ENCODE measurements at places on chromosomes 1 and 21.

DNA sequence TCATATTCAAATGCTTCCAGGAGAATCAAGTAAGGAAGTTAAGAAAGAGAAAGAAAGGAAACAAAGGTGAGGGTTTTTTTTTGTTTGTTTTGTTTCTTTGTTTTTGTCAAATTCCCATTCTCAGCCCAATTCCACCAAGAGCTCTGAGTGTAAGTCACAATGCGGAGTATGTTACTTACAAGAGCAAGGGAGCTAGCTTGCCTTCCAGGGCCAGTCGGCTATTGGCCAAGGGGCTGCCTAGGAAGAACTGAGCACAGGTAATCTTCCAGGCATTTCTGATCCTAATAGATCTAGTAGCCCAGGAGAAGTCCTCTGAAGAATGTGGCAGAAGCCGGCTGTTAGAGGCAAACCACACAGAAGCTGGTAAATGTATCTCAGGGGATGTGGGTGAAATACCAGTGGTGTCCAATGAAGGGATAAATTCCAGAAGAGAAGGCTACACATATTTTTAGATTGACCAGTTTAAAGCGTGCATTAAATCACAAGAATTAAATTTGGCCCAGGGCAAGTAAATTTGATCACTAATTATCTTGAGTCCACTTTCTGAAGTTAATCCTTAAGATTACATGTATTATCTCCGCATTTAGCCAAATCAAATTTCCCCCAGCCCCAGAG, 239.6 kb upstream of the ADAMTS5 start:
- no peak for DNase-seq

GRCh38 chr1:161374373-161374772, 6.7 kb upstream of the CFAP126 start:
- DNase-seq: no peak

DNA sequence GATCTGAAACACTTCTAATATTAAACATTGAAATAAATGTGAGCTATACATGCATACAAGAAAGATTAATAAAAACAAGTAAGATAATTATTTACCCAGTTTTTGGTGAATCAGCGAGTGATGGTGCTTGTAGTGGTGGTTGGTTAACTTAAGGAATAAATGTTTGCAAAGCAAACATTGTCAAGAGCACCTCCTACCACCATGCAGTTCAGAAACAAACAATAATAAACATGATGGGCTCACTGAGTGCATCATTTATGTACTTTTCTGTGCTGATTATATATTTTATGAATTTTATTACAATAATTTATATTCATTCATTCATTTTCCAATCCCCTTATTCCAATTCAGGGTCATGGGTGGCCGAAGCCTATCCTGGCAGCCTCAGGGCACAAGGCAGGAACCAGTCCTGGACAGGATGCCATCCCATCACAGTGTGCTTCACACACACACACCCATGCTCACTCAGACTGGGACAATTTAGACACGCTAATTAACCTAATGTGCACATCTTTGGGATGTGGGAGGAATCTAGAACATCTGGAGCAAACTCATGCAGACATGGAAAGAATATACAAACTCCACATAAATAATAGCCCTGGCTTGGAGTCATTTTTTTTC, 57.8 kb downstream of the ZMYM4 start:
- no peak for DNase-seq

DNA sequence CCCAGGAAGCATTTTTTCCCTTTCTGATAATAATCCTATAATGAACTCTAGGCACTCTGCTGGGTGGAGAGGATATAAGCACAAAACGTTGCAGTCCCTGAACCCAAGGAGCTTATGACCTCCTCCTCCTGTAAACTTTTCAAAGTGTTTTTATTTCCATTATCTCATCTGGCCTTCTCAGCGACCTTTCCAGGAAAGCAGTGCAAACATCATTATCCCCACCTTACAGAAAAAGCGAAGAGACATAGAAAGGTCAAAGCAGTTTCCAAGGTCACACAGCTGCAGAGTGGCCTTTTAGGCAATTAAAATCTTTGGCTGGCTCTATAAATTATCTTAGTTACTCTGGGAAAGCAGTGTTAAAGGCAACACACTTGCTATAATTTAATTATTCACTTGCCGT, 63.8 kb downstream of the OLFML3 start:
- DNase-seq: no peak

DNA sequence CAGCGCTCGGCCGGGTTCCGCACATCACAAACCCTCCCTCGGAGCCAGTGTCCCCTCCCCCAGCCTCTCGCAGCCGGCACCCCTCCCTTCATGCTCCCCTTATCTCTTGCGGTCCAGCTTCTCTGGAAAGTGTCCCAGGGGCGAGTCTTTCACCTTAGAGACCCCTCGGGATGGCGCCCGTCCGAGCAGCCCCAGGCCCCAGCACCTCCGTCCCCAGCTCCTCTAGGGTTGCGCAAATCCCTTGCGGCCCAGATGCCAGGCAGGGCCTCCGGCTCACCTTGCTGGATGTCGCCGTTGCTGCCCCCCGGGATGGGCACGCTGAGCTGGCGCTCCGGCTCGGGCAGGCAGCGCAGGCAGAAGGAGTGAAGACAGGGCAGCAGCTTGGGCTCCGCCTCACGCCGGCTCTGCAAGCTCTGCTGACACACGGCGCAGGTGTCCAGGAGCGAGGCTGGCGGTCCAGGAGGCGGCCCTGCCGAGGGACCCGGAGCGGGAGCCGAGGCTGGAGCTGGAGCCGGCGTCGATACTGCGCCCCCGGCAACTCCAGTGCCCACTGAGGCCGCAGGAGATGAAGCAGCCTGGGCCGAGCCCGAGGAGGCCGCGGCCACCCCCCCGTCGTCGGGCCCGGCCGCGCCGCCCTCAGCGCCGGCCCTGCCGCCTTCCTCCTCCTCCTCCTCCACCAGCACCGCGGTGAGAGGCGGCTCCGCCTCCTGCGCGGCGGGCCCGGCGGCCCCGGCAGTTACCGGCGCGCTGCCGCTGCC, 550 bp downstream of the TRIM33 start:
- DNase-seq: peak; percentile 35

DNA sequence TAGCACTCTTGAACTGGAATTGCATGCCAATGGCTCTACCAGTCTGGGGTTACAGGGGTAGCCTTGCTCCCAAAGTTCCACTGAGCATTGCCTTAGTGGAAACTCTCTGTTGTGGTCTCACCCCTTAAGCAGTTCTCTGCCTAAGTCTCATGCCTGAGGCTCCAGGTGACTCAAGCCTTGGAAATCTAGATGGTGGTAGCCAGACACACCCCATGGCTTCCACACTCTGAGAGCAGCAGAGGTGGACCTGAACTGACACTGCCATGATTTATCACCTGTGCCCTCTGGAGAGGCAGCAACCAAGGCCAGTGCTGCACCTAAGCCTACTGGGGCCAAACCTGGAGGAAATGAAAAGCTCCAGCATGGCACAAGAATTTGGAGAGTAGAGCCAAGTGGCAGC, 285.7 kb upstream of the PKN2 start:
- DNase-seq: no peak

- DNase-seq: no peak
Measured at GRCh38 chr1:97806996-97807520, 113.8 kb downstream of the DPYD start.

- no peak for DNase-seq
Measured at GRCh38 chr1:70134148-70134547, 71.2 kb downstream of the LRRC40 start.

GRCh38 chr1:220219865-220220698, 52.2 kb downstream of the RAB3GAP2 start:
- no peak for DNase-seq

GRCh38 chr1:110230381-110231199, 20.5 kb downstream of the KCNC4 start:
- DNase-seq: no peak

GRCh38 chr1:166302989-166303758, 136.4 kb upstream of the FAM78B start:
- no peak for DNase-seq

DNA sequence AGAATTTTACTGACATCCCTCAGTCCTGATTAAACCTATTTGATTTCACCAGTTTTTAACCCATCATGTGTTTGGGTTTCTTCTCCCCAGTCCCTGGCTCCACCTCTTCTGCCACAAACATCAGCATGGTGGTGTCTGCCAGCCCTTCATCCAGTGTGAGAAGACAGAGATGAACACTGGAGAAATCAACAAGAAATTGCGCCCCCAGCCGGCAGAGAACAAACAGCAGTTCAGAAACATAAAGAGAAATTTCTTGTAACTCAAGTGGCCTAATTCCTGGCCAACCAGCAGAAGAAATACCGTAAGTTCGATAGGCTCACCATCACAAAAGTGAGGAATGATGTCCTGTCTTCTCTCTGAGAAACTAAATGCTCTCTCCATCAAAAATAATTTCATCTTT, 18.3 kb downstream of the S100A11 start:
- no peak for DNase-seq

- DNase-seq: no peak
Measured at GRCh38 chr1:34086561-34086960, 78.5 kb downstream of the CSMD2 start.

- no peak for DNase-seq
Measured at GRCh38 chr1:229815076-229815475, 189.0 kb downstream of the URB2 start.

Data from activated naive CD8-positive, alpha-beta T cell treated with anti-CD3 and anti-CD28 coated beads for 36 hours (primary cell).